ENCODE measurements at places on chromosomes 3 and 15.

DNA sequence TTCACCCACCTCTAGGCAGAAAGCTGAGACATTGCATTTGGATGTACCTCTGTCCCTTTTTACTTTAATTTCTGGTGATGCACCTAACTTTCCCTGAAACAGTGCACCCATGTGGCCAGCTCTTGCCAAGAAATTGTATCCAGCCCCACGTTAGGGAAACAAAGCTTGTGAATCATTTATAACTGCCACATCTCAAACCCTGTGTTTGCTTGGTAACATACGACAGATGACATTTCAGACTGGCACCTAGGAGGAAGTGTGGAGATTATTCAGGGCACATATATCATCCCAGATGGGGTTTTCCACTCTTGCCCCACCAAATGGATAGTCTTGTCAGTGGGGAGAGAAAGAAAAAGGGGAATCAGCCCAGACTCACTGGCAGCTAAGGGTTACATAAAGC is 2.1 kb downstream of the CYB561D2 start:
- DNase-seq = no peak

GRCh38 chr15:39299486-39300267 is 281.2 kb upstream of the THBS1 start:
- no peak for DNase-seq

- no peak for DNase-seq
Observed at GRCh38 chr15:61853195-61853594, 207.1 kb downstream of the VPS13C start.

- no peak for DNase-seq
Observed at GRCh38 chr3:16842272-16843270, 42.2 kb upstream of the PLCL2 start.

- no peak for DNase-seq
Observed at GRCh38 chr3:140636406-140637138, 41.3 kb upstream of the TRIM42 start.

GRCh38 chr3:101926594-101927105 is 77.3 kb downstream of the NFKBIZ start:
- no peak for DNase-seq

DNA sequence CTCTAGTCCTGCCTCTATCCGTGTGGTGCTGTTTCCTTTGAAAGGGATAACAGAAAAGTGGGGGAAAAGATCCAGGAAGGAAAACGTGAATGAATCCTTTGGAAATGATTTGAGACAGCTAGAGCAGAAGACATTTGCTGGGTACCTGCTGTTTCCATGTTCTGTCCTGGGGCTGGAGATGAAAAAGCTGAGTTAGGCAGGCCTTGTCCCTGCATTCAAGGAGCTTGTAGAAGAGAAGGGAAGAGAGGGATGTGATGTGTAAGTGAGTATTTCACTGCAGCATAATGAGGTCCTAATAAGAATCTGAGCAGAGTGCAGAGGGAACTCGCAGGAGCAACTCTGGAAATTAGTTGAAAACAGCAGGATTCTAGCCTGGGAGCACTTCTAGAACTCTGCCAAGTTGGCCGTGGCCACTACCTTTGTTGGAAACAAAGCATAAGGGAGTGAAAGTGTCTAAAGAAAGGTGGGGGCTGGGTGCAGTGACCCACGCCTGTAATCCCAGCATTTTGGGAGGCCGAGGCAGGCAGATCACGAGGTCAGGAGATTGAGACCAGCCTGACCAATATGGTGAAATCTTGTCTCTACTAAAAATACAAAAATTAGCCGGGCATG is 13.8 kb upstream of the SEMA4B start:
- no peak for DNase-seq

GRCh38 chr3:159513444-159513843 is 475.2 kb upstream of the IL12A start:
- no peak for DNase-seq

DNA sequence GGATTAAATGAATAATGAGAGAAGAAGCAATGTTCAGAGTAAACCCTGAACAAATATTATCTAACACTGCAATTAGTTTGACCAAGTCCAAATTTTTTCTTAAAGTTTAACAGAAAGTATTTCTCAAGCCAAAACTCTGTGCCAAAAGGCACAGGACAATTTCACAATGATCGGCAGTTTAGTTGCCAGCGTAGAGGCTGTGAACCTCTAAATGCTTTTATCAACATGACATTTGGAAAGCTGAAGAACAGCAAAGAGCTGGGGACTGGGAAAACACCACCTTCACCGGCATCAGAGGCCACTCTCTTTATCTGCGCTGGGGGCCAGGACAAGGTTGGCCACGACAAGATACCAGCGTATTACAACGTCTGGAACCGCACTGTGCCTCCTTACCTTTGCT is 125.6 kb downstream of the ADAMTS17 start:
- no peak for DNase-seq

GRCh38 chr15:71688509-71689094 is 121.8 kb upstream of the NR2E3 start:
- DNase-seq = no peak

DNA sequence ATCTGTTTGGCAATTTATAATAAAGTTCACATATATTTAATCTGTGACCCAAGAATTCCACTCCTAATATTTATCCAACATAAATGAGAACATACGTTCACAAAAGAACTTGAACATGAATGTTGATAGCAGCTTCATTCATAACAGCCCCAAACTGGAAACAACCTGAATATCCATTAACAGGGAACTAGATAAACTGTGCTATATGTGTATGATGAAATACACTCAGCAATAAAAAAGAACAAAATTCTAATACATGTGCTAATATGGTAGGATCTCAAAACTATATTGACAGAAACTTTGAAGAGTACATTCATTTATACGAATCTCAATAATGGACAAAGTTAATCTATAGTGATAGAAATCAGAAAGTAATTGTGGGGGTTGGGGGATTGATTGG is 5.1 kb upstream of the BHLHE40 start:
- no peak for DNase-seq

DNA sequence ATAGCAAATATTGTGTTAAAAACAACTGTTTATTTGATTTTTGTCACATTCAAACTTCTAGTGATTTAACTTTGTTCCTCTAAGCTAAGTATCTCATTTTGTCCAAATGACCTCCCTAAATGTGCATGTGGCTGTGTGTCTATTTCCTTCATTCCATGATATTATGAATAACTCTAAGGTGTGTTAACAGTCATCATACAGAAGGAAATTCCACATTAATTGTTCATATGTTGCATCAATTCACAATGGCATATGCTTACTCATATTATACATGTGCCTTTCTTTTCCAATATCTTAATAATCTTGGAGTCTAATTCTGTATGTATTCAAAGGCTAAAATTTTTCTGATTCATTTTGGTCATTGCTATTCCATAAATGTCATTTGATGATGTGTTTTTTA is 186.4 kb downstream of the WDR72 start:
- no peak for DNase-seq

- DNase-seq = peak; percentile 87
Observed at GRCh38 chr3:193605876-193606275, 12.9 kb downstream of the OPA1 start.

- peak; percentile 44 for DNase-seq
Observed at GRCh38 chr3:115062412-115062956, 84.6 kb downstream of the ZBTB20 start.

- no peak for DNase-seq
Observed at GRCh38 chr3:190009614-190010013, 111.1 kb downstream of the P3H2 start.

DNA sequence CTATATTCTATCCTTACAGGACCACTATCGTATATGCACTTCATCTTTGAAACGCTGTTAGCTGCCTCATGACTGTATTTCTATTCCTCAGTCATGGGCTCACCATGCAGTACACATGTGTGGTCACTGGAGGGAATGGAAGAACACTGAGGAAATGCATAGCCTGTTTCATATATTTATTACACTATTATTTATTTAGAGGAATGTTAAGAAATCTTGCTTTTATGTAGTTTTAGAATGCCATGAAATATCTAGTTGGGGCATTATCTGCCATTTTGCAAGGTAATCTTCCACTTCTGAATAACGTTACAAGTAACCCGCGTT is 155.7 kb downstream of the IGF1R start:
- DNase-seq = peak; percentile 30

GRCh38 chr15:98292442-98293240 is 332.1 kb downstream of the ARRDC4 start:
- DNase-seq = peak; percentile 32

DNA sequence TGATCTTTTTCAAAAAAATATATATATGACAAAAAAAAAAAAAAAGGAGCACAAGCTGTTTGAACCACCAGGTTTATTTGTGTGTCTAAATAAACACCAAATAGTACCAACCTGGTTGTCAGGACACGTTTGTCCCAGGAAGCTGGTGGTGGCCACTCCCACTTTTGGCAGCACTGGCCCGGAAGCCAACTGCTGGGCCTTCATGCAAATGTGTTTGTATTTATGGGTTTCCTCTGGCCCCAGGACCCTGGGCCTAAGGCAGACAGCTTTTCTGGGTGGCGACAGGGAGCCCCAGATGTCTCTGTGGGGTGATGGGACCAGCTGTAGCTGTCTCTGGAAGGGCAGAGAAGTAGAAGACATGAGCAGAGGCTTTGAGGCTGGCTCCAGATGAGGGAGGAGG is 31.6 kb downstream of the PRKCD start:
- DNase-seq = no peak

DNA sequence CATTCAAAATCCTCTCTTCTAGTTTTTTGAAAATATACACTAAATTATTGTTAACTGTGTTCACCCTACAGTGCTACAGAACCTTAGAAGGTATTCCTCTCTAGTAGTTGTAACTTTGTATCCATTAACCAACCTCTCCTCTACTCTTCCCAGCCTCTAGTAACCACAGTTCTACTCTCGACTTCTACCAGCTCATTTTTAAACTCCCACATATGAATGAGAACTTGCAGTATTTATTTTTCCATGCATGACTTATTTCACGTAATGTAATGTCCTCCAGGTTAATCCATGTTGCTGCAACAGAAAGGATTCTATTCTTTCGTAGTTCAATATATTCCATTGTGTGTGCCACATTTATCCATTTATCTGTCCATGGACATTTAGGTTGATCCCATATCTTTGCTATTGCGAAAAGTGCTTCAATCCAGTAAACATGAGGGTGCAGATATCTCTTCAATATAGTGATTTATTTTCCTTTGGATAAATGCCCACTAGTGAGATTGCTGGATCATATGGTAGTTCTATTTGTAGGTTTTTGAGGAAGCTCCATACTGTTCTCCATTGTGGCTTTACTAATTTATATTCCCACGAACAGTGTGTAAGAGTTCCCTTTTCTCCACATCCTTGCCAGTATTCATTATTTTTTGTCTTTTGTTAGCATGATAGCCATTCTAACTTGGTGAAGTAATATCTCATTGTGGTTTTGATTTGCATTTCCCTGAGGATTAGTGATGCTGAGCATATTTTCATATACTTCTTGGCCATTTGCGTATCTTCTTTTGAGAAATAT is 113.7 kb upstream of the SMAD3 start:
- peak; percentile 43 for DNase-seq

- DNase-seq = no peak
Observed at GRCh38 chr3:150739877-150740645, 22.9 kb downstream of the SIAH2 start.

- no peak for DNase-seq
Observed at GRCh38 chr3:94811836-94812235, 749.0 kb downstream of the NSUN3 start.

GRCh38 chr15:56969265-56969895 is 50.9 kb downstream of the TCF12 start:
- no peak for DNase-seq

DNA sequence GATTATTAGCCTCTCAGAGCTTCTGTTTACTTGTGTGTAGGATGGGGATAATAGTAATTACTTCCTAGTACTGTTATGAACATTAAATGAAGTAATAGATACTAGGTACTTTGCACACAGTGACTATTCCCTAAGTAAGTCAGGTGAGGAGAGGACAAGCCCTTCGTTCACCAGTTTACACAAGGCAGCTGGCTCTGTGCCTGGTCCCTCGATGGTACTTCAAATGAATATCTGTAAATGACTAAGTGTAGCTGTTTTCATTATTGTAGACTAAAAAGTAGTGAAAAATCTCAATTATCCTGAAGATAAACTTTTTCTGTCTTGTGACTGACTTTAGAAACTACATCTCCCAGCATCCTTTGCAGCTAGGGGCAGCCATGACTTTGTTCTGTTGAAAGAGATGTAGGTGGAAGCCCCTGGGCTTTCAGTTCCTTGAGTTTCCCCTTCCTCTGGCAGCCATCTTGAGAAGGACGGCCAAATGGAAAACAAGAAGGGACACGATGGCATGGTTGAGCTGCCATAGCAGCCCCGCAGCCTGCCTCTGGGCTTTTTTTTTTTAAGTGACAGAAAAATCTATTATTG is 11.7 kb upstream of the WNT7A start:
- no peak for DNase-seq

GRCh38 chr3:174376346-174376745 is 482.8 kb upstream of the NAALADL2 start:
- peak; percentile 19 for DNase-seq

DNA sequence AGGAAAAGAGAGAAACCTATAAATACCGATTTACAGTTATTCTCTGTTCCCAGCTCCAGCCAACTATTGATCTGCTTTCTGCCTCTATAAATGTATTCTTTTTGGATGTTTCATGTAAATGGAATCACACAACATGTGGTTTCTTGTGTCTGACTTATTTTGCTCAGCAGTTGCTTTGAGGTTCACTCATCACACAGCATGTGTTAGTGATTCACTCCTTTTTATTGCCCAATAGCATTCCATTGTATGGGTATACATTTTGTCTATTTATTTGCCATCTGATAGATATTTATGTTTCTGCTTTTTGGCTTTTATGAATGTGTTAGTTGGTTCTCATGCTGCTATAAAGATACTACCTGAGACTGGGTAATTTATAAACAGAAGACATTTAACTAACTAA is 23.6 kb downstream of the CCR1 start:
- peak; percentile 47 for DNase-seq

GRCh38 chr3:46356276-46356675 is 2.4 kb downstream of the CCR2 start:
- DNase-seq = no peak

- DNase-seq = peak; percentile 82
Observed at GRCh38 chr3:86774082-86774691, 216.8 kb downstream of the VGLL3 start.

DNA sequence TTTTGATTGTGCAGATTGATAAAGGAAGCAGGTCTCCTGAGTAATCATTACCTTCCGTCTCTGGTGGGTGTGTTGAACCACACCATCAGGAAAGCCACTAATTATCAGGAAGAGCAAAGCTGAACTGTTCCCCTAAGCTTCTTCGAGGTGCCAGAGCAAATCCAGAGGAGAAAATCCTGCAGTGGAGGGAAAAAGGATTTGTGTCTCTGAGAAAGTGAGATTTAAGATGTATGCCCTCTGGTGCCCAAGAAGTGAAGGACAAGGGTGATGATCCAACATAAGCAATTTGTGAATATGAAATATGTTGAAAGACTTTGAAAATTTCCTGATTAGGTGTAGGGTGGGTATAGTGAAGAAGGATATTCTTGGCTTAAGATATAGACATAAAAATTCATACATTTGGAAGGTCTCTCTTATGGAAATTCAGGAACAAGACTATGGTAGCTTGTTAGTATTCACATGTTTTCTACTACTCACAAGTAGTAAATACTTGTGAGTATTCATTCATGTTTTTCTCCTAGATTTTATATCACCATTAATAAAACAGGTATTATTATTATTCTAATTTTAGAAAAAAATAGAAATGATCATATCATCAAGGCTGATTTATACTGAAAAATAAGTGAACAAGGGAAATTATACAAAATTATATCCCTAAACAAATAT is 34.8 kb downstream of the COMMD2 start:
- DNase-seq = peak; percentile 91

GRCh38 chr3:161264852-161265251 is 43.7 kb downstream of the NMD3 start:
- no peak for DNase-seq

- peak; percentile 88 for DNase-seq
Observed at GRCh38 chr3:27293939-27294338, 75.2 kb downstream of the NEK10 start.
